Stimulated activated CD4-positive, alpha-beta T cell treated with anti-CD3 and anti-CD28 coated beads, Interleukin-1b, Interleukin-23, amount 100 ng/mL, for 1 hour (primary cell): ENCODE measurements at places on chromosomes 1 and 21.

DNA sequence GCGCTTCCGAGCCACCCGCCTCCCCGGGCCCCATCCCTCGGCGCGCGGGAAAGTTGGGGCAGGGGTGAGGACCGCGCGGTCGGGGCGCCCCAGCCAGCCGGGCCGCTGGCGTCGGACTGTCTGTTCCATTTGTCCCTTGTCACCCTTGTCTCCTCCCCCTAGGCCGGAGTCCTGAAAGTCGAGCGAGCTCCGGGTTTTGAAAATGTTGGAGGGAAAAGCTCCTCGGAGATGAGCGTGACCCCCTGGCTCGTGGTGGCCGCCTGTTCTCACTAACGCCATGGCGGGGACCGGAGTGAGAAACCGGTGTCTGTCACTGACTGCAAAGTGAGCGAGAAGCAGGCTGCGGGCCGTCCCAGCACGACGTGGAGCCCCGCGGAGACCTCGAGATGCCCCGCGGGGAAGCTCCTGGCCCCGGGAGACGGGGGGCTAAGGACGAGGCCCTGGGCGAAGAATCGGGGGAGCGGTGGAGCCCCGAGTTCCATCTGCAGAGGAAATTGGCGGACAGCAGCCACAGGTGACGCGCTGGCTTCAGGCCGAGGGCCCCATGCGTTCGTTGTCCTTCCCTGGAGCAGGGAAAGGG lies 491 bp downstream of the PER3 start:
- no peak for DNase-seq

DNA sequence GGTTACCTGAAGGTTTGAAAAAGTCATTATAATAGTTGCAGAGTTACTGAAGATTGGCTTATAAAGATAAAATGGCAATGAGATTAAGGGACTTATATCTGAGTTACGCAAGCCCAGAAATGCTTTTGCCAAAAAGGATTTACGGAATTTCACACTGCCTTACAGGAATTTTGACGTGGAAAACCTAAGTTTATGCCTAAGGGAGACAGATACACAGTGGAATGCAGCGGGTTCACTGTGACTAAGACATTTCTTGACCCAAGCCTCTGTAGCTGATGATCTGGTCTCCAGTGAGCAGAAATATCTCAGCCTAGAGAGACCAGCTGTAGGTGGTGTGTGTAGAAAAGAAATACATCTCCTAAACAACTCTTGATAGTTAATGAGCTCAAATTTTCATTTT lies 10.1 kb upstream of the EXO1 start:
- DNase-seq = no peak

GRCh38 chr1:37901191-37901892 lies 42.0 kb upstream of the MTF1 start:
- no peak for DNase-seq

- DNase-seq = no peak
Measured at GRCh38 chr21:32321480-32321879, 22.8 kb downstream of the MRAP start.

DNA sequence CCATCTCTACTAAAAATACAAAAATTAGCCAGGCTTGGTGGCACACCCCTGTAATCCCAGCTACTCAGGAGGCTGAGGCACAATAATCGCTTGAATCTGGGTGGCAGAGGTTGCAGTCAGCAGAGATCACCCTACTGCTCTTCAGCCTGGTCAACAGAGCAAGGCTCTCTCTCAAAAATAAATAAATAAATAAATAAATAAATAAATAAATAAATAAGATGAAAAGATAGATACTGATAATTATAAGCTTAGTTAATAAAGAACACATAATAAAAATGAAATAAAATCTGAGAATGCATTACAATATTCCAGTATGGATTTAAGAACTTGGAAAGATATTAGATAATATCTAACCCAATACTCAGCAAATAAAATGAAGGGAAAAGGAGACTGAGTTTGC lies 235.9 kb upstream of the DAB1 start:
- DNase-seq = no peak

DNA sequence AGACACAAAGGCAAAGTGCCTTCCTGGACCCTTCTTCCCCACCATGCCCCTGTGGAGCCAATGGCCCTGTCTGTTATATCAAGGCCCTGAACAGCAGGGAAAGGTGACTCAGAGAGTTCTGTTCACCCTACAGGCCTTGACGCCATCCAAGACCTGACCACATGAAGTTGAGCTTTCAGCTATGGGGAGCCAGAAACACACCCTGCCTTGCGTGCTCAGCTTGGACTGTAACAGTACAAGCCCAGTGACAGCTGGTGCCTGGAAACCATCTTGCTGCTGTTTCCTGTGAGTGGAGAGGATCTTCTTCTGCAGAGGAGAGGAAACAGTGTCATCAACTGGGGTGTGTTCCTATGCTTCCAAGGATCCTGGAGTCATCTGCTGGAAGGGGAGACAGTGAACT lies 165.0 kb upstream of the IRF2BP2 start:
- DNase-seq = no peak

DNA sequence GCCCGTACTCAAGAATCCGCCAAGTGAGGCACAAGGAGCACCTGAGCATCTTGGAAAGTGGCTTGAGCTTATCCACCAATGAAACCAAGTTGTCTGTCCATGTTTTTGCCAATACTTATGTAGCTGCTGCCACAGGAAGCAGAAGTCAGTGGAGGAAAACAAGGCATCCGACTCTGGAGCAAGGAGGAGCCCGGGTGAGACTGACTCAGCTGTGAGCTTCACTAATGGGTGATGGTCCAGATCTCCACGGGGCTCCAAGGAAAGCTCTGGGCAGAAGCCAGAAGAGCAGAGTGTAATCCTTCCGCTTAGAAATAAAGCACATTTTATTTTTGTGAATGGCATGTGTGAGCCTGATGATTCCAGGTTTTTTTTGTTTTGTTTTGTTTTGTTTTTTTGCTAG lies 12.3 kb upstream of the SSR2 start:
- no peak for DNase-seq

- DNase-seq = no peak
Measured at GRCh38 chr1:21617126-21617738, 51.9 kb downstream of the RAP1GAP start.

DNA sequence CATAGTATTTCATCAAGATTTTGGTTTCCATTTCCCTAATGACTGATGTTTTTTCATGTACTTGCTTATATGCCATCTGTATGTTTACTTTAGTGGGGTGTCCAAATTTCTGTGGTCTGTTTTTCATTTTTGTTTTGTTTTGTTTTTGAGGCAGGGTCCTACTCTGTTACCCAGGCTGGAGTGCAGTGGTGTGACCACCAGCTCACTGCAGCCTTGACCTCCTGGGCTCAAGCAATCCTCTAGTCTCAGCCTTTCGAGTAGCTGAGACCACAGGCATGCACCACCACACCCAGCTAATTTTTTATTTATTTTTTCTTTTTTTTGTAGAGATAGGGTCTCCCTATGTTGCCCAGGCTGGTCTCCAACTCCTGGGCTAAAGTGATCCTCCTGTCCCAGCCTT lies 378.0 kb upstream of the VAMP3 start:
- DNase-seq = no peak
